ENCODE measurements at places on chromosomes 11 and 22. TPM values are rescaled to one million over a fixed set of nuclear protein-coding genes. Genes with fewer than 3 reads are reported as not detected.

- peak; percentile 68 for DNase-seq
These were observed 89.5 kb downstream of the KCNQ1 start for GRCh38 chr11:2534134-2534956.

DNA sequence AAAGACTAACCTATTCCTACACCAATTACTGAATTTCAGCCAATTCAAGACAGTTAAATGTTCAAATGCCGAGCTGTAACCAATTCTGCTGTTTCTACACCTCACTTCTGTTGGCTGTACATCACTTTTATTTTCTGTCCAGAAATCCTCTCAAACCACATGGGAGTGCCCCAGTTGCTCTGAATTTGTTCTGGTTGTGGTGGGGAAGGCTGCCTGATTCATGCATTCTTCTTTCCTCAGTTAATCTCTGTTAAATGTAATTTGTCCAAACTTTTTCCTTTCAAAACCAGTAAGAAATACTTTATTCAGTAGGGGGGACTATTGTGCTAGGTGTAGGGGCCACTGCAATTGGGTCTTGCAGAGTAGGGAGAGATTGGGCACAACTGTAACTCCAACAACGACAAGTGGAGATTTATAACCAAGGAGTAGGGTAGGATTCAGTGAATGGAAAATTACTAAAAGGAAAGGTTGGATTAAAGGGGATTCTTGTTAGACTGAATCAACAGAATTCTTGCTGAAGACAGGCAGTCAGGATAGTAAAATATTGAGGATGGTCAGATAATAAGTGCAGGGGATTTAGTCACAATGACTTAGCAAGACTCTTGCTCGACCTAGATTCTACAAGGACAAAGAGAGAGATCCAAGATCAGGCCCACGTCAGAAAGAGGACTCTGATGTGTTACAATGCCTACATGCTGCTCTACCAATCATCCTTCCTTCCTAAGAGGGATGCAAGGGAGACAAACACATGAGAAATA lies 593.5 kb upstream of the FAT3 start:
- no peak for DNase-seq

GRCh38 chr11:127474766-127475165 lies 474.2 kb upstream of the KIRREL3 start:
- no peak for DNase-seq

- DNase-seq = no peak
These were observed 10.7 kb downstream of the MAML2 start for GRCh38 chr11:96332126-96332771.

GRCh38 chr11:3942160-3942955 lies 86.9 kb downstream of the STIM1 start:
- DNase-seq = no peak

DNA sequence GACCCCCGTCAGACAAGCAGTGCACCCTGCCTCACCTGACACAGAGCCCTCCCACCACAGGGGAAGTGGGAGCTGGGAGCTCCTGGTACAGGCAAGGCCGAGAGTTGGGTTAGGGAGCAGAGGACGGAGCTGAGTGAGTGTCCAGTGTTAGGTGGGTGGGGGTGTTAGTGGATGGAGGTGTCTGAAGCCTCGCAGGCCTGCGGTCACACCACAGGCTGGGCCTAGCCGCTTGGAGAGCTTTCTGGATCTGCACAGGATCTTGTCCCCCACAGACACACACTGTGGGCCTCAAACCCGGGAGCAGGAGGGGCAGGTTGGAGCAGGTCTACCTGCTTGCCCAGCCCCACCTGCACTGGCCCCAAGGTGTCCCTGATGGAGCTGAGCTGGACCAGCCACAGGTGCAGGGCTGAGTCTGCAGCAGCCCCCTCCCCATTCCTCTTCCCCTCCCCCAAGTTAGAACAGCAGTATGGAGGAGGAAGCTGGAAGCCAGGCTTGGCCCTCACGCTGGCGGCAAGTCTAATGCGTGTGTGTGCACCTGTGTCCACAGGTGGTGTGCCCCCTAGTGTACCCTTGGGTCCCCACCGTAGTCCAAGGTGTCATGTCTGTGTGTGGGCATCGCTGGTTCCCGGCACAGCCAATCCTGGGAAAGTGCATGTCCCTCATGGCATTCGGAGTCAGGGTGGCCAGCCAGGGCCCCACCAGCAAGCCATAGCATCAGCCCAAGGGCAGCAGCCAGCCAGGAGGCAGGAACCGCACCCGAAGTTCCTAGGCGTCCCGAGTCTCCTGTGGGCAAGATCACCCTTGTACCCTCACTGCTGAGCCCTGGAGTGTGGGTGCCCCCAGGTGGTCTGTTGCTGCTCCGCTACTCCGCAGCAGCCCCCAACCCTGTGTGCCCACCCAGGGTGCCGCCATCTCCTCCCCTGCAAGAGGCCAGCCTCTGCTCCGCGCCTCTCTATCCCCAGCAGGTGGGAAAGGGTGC lies 2.0 kb upstream of the GATD1 start:
- DNase-seq = no peak

GRCh38 chr22:49783036-49783746 lies 44.5 kb downstream of the BRD1 start:
- DNase-seq = peak; percentile 48

- DNase-seq = no peak
These were observed 67.2 kb downstream of the PPP2R1B start for GRCh38 chr11:111698852-111699559.

OR6Q1 gene
- not detected for total RNA-seq

DNA sequence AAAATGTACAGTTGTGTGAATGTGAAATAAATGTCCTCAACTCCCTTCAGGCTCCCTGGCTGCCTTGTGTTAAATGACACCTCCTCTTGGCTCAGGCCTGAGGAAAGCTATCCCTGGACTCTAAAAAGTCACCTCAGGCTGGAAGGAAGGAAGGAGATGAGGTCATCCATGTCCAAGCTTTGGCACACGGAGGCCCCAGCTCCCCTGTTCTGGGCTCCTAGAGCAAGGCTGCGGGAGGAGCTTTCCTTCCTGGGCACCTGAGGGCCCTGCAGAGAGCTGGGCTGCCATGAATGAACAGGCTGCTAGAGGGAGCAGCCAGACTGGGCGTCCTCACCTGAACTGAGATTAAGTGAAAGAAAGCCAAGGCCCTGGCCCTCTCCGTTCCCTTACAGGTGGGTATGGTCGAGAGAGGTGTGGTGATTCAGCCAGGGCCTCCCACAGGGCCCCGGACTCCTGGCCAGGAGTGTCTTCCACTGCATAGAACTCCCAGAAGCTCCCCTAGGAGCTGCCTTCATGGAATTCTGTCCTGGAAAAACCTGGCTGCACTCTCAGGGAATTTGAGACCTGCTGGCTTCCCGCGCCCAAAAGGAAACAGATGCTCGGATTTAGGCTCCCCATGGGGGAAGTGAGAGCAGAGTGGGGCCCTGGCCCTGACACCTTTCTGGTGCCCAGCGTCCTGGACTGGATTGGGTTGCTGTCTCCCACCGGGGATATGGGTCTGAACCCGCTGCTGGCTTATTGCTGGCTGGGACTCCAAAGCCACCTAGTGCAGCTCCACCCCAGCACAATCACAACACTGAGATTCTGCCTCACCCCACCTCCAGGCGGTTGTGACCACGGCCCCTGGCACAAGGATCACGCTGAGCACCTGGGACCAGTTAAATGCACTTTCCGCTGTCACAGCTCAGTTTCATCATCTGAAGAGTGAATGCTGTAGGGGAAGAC lies 22.2 kb downstream of the MYBPC3 start:
- DNase-seq = peak; percentile 60

DNA sequence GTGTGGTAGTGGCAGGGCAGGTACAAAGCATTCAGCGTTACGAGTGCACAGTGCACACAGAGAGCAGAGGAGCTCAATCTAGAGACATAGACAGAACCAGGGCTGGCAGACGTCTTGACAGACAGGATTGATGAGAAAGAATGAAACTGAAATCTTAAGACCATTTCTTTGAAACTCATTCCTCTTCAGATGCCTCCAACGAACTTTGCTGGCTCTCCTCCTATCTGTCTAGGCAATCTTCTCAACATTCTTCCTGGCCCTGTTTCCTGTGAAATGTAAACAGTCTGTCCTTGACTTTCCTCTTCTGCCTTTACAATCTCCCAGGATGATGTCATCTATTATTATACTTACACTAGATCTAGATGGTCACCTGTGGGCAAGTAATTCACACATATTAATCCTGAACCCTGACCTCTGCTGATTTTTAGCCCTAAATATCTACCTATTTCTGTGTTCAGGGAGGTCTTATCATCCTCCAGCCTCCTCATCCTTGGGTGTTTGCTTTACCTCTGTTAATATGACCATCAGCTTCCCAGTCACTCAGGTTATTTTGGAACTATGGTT lies 119.5 kb downstream of the ENTHD1 start:
- no peak for DNase-seq

TANGO2 gene
- total RNA-seq = 45.3 TPM

DNA sequence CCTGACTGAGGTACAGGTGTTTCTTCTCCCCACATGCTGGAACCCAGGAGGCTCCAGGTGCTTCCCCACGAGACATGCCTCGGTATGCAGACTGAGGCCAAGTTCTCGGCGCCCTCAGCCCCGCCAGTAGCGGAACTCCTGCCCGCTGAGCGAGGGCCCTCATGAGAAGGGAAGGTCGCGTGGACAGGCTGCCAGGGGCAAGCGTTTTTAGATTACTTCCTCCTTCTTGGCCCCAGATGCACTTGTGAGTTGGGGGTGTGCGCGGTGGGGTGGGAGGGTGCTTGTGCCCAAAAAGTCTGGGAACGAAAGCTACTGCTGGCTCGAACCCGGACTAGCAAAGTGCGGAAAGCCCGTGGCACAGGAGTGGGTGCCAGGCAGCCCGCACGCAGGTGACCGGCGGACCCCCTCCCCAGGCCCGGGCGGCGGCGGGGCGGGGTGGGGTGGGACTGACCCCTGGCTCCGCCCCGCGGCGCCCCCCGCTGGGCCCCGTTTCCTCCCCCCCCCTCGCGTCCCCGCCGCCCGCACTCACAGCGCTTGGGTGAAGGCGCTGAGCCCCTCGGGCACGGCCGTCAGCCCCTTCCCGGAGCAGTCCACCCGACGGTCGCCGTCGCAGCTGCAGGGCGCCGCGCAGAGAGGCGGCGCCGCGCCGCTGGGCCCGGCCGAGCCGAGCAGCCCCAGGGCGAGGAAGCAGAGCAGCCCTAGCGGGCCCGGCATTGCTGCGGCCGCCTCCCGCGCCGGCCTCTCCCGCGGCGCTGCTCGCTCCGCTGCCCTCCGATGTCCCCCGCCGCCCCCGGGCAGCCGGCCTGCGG lies 797 bp downstream of the LGR4 start:
- DNase-seq = peak; percentile 73

DNA sequence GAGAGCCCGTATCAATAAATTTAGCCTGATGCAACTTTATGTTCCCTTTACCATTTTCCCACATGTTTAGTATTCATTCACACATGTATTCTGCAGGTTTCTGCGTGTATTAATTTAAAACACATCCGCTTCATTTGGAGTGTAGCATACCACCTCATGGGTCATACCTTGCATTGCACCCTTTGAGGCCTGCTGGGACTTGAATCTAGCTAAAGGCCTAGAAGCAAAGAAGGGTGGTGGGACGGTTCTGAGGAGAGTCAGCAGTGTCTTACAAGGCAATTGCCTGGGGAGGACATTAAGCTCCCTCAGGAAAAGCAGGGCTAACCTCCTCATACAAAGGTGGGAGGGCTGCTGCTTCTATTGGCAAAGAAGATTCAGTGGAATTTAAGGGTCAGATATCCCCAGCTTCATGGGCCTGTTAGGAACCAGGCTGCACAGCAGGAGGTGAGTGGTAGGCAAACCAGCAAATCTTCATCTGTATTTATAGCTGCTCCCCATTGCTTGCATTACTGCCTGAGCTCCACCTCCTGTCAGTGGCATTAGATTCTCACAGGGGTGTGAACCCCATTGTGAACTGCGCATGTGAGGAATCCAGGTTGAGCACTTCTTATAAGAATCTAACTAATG lies 15.9 kb upstream of the SNX19 start:
- DNase-seq = no peak

DCHS1 gene
- 60.8 TPM for total RNA-seq

DNA sequence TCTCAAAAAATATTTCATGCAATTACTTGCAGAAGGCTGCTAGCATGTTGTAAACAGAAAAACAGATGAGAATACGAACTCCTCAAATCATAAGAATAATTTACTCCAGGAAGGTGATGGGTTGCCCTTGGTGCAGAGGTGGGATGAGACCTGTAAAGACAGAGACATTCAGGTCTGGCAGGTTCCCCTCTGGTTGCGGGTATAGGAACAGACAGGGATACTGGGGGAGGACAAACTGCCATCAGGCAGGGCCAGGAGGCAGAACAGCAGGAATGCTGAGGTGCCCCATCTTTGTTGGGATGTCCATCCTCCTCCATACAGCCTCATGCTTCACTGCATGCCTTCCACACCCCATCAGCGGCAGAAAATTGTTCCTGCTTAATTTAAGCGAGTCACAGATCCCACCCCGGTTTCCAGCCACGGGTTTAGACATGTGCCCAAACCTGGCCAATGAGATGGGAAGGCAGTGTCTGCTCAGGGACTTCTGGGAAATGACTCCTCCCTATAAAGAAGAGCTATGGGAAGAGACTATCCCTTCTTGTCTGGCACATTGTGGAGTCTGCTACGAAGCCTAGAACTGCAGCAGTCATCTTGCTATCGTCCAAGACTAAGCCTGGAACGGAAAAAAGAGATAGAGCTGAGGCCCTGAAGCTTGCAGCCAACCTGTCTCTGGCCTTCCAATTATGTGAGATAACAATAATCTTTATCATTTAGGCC lies 23.1 kb upstream of the IRAG1 start:
- no peak for DNase-seq

DNA sequence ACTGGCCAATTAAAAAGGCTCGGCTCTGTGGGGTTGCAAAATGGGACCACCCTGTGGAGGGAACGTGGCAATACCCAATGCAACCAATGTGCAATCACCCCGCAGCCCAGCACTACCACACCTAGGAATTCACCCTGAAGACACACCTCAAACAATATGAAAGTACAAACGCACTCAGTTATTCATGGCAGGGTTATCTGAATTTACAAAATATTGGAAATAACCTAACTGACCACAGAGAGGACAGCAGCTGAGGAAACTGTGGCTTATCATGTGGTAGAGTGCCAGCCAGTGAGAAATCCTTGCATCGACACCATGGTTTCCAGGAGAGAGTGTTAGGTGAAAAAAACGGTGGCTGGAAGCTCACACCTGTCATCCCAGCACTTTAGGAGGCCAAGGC lies 18.7 kb downstream of the ALG12 start:
- DNase-seq = no peak

- peak; percentile 53 for DNase-seq
These were observed 5.5 kb upstream of the TMPRSS13 start for GRCh38 chr11:117934526-117935307.

CSTF3 gene
- total RNA-seq = 21.1 TPM

GRCh38 chr11:31903225-31904074 lies 92.3 kb upstream of the PAX6 start:
- no peak for DNase-seq

- no peak for DNase-seq
These were observed 312.3 kb downstream of the MN1 start for GRCh38 chr22:27489178-27489675.
